ENCODE measurements at places on chromosomes 6 and 20.

DNA sequence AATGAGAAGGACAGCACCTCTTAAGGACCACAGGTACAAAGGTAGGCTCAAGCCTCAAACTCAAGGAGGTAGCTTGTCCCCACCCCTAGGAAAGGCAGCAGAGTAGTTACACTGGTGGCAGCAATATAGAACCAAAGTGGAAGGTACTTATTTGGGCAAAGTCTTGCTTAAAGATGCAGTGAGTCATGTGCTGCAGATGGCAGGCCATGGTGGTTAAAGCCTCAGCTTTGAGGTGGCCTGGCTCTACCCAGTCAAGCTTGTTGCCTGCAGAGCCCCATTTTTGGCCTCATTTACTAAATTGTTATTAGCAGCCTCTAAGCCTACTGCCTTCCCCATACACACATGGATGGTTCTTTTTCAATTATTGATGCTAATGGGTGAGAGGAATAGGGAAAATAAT, 146.0 kb downstream of the ELOVL4 start:
- DNase-seq = no peak

DNA sequence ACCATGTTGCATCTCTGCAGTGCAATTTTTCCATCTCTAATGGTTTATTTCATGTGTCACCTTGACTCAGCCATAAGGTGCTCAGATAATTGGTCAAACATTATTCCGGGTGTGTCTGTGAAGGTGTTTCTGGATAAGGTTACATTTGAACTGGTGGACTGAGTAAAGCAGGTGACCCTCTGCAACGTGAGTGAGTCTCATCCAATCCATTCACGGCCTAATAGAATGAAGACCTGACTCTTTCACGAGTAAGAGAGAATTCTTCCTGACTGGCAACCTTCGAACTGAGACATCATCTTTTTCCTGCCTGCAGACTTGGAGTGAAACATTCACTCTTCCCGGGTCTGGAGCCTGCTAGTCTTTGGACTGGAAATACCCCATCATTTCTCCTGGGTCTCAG, 77.1 kb upstream of the SLC22A23 start:
- no peak for DNase-seq

- DNase-seq = no peak
These were observed 37.4 kb downstream of the PLAGL1 start for GRCh38 chr6:143970456-143971218.

- no peak for DNase-seq
These were observed 1005.8 kb upstream of the ADGRB3 start for GRCh38 chr6:67629258-67629657.

DNA sequence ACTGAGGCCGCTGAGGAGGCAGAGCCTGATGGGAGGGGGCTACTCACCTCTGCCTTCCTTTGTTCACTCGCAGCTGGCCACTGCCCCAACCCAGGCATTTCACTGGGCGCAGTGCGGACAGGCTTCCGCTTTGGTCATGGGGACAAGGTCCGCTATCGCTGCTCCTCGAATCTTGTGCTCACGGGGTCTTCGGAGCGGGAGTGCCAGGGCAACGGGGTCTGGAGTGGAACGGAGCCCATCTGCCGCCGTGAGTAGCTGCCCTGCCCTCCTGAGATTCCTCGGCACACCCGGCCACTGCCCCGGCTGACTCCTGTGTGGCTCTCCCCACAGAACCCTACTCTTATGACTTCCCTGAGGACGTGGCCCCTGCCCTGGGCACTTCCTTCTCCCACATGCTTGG, 6.0 kb downstream of the C2 start:
- DNase-seq = no peak

GRCh38 chr6:13327691-13328075, 654 bp downstream of the TBC1D7 start:
- no peak for DNase-seq

- DNase-seq = no peak
These were observed 1303.9 kb upstream of the GJE1 start for GRCh38 chr6:140828856-140829255.

DNA sequence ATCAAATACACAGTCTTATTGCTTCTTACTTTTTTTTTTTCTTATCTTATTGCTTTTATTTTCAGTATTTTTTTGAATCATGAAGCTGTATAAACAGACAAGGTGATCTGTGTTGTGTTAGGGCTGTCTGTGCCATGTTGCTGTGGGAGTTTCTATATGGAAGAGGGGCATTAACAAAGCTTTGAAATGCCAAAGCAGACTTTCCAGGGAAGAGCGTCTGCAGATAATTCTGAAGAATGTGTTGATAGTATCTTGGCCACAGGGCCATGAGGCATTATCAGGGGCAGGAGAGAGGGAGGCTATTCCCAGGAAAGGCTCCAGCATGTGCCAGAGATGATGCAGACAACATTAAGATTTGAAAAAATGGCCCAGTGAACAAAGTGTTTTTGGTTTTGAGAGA, 354.5 kb downstream of the UTRN start:
- DNase-seq = no peak

- DNase-seq = peak; percentile 71
These were observed 354.1 kb upstream of the MAP3K7 start for GRCh38 chr6:90940812-90941481.

DNA sequence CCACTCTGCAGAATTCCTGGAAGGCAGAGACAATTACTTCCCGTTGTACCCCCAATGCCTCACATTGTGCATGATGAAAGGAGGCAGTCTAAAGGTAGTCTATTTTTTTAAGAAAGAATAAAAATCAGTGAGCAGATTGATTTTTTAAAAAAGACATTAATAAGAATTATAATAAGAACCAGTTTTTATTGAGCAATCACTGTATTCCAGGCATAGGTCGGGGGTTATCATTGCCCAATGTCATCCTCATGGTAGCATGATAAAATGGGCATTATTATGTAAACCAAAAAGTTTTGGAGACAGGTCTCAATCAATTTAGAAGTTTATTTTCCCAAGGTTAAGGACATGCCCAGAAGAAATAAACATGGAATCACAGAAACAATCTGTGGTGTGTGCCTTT, 14.0 kb upstream of the QKI start:
- DNase-seq = no peak

DNA sequence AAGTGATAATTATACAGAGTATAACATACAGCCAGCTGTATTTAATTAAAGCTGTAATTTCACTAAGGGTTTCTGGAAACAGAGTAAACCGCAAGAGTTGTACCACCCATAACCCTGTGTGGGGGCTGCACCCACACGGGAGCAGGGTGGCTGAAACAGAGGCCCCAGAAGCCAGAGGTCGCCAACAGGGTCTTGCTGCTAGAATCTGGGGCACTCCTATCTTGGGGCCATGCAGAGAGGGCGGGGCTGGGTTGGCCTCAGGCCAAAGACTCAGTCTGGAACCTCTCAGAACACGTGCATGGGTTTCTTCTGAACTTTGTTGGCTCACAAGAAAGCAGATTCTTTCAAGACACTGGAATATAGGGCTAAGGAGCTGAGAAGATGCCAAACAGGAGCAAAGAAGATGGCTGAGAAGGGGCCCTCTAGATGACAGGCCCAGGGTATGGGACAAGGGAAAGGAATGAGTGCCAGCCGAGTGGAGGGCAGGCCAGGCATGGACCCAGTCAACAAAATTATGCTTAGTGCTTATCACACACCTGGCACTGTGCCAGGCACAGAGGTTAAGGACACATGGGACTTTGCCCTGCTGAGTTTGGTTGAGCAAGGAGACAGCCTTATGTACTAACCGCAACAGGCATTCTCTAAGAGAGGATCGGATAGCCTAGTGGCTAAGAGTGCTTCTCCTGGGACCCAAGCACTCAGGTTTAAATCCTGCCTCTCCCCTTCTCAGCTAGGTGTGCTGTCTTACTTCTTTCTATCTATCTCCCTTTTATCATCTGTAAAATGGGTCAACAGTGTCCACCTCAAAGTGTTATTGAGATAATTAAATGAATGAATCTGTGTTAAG, 96.6 kb upstream of the FOXP4 start:
- no peak for DNase-seq

DNA sequence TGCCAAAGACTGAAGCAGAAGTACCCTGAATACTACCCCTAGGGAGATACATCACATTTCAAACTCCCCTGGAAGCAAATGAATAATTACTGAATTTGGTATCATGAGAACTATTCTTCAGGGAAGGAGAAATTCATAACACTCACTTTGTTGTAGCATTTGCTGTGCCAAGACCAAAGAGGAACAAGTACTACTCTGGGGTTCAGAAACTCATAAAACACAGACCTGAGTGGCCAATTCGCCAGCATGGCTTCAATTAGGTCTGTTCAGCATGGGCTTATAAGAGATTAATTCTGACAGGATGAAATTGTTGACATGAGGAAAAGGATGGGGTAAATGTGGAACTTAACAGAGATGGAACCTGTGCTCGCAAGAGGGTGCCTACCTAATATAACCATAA, 6.5 kb downstream of the ELOVL5 start:
- no peak for DNase-seq

DNA sequence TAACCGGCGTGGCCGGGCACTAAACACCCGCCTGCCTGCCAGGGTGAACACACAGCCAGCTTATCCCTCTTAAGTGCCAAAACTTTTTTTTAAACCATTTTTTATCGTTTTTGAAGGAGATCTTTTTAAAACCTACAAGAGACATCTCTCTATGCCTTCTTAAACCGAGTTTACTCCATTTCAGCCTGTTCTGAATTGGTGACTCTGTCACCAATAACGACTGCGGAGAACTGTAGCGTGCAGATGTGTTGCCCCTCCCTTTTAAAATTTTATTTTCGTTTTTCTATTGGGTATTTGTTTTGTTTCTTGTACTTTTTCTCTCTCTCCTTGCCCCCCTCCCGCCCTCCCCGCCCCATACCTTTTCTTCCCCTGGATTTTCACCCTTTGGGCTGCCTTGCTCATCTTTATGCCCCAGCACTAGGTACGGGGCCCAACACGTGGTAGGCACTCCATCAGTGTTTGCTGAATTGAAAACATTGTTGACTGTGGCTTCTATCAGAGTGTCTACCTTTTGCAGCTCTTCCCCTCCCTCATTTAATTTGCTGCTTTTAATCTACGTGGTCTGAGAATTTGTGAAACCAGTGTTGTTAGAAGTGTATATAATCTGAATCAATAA, 1.5 kb downstream of the ZCCHC3 start:
- no peak for DNase-seq

DNA sequence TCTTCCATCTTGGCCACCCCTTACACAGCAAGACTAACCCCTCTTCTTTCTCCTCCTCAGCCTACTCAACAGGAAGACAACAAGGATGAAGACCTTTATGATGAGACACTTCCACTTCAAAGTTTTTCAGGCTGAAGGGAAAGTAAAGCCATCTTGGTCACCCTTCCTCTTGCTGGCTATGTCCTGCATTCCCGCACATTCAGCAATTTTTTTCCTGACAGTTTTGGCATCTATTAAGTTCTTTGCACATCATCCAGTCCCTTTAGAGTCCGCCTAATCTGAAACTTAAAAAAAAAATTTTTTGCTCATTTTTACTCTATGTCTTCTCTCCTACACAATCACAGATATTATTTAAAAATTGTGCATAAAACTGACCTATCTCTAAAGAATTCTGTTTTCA, 493.4 kb downstream of the LMBRD1 start:
- DNase-seq = no peak

DNA sequence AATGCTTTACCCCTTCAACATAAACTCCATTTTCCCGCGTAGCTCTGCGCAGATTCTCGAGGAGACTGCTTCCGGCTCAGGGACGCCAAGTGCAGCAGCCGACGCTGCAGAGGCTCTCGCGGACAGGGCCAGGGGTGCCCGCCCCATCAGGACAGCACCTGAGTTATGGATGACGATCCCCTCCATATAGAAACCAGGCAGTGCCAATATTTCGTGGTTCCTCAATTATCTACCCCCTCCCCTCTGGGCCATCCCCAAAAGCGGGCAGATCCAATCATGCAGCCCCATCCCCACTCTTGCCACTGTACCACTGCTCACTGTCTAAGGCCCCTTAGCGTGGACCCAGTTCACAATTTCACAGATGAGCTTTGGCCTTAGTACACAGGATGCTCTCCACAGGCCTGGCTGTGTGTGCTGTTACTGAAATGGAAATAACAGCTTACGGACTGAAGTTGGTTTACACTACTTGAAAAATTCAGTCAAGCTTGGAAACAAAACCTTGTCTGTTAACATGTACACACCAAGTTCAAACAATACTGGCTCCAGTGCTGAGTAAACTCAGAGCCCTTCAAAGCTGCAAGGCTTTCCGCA, 74.5 kb downstream of the DACT2 start:
- no peak for DNase-seq

DNA sequence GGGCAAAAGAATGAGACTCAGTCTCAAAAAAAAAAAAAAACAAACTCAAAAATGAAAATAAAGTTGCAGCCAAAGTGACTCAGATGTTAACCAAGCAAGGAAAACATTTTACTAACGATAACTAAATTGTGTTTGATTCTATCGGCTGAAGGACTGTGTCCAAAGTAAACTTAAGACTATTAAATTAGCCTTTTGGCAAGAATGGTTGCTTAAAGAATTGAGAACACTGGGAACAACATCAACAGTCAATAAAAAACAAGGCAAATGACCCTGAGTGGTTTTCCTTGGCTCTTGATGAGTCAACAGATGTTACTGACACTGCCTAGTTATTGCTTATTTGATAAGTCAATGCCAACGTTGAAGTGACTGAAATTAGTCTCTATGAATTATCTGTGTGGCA, 36.7 kb downstream of the POU3F2 start:
- DNase-seq = no peak

DNA sequence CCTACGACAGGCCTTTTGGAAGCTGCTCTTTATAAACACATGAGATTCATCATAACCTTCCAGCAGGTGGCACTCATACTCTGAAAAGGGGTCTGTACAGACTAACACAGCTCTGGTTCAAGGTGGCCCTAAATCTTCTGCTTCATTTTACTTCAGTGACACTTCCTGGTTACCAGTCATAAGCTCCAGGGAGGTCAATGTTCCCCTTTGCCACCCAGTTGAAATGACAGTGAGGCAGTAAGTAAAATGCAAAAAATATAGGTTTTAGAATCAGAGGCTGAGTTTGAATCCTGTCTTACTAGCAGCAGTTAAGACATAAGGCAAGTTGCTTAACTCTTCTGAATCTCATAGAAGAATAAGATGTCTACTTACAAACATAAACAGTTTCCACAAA, 132.8 kb downstream of the CDK19 start:
- DNase-seq = peak; percentile 81

- no peak for DNase-seq
These were observed 62.2 kb downstream of the SYNJ2 start for GRCh38 chr6:158043586-158044524.

- DNase-seq = no peak
These were observed 10.9 kb upstream of the NCOA3 start for GRCh38 chr20:47490795-47491194.

DNA sequence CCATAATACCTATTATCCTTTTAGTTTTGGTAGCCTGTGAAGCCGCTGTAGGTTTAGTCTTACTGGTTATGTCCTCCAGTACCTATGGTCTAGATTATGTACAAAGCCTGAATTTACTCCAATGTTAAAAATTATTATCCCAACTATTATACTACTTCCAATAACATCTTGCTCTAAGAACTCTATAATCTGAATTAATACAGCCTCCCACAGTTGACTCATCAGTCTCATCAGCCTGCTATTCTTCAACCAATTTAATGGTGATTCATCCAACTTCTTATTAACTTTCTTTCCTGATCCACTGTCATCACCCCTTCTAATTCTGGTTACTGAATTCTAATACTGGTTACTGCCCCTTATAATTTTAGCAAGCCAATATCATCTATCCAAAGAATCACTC, 370.3 kb upstream of the OPRM1 start:
- DNase-seq = no peak
